ENCODE measurements at places on chromosomes 13 and 19. TPM values are rescaled to one million over a fixed set of nuclear protein-coding genes. Genes with fewer than 3 reads are reported as not detected.

Gene LAIR2
- not detected for polyA plus RNA-seq

DNA sequence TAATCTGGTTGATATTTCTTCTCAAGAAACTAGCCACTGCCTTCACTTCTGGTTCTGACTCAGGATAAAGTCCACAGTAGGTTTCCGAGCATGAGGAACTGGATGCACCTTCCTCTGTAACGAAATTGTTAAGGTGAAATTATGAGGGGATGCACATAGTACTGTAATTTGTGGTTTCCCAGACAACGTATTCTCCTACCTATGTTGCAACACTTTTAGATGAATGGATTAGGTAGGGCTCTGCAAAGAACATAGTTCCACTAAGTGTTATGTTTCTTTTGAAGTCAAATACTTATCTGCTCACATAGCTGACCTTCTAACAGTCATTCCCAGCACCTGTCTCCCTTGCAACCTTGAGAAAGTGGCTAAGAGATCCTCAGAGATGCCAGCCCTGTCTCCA lies 5.7 kb upstream of the ZC3H13 start:
- no peak overlapping the region for H3K4me3 ChIP-seq
- no peak for DNase-seq
- no peak overlapping the region for H3K27ac ChIP-seq
- H3K27me3 ChIP-seq, result no peaks in the 10 kb centered on the region
- no peaks in the 10 kb centered on the region for H3K36me3 ChIP-seq
- H3K4me1 ChIP-seq, result peaks cover 17% of the 10 kb centered on the region

DNA sequence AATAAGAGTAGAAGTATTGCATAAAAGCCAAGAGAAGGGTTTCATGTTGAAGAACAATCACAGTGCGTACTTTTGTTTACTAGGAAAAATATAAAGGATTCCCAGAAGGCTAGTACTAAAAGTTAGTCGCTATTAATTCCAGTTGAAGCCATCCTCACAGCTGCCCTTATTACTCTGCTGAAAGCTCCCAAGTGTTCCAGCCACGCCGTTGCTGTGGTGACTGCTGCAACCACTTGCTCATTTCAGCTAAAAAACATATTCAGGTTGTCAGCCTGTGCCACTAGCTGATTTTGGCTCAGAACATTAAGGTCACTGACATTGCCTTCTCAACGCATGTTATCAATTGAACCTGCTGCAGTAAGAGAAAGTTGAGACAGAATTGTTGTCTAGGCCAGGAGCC lies 87.1 kb upstream of the FNDC3A start:
- no peak overlapping the region for H3K4me3 ChIP-seq
- DNase-seq, result no peak
- no peaks in the 10 kb centered on the region for H3K27me3 ChIP-seq
- H3K27ac ChIP-seq, result no peak overlapping the region
- peaks cover 37% of the 10 kb centered on the region for H3K4me1 ChIP-seq

DNA sequence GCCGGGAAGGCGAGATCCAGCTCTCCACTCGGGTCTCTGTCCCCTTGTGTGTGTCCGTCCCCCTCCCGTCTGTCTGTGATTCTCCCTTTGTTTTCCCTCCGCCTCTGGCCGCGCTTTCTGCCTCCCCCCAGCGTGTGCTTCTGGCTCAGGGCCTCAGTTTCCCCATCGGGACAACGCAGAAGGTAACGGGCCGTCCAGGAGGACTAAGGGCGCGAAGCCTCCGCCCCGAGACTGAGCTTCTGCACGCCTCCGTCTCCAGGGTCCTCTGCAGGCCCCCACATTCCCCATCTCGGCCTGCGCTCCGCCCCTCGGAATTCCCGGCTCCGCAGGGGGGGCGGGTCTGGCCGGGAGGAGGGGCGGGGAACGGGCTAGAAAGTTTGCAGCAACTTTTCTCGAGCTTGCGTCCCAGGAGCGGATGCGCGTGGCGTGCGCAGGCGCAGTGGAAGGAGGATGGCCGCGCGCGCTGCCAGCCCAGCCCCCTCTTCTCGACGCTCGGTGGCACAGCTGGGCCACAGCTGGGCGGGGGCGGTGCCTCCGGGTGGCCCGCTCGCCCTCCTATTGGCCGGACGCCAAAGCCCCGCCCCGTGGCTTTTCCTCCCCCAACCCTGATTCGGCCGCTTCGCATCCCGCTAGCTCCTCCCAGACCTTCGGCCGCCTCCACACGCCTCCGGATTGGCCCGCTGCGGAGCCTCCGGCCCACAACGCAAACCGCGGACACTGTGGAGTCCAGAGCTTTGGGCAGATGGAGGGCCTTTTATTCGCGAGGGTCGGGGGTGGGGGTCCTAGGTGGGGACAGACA lies at the start of gene SIX5:
TSS of gene SIX5 (minus strand) at position 269 of the 799 bp plus-strand sequence. CDS start 408 bp downstream, outside the sequence.
- H3K4me1 ChIP-seq, result peaks cover 5% of the 10 kb centered on the region
- peak; percentile 98 for DNase-seq
- H3K4me3 ChIP-seq, result peak within 1 kb of the TSS; percentile 95
- H3K27me3 ChIP-seq, result no peaks in the 10 kb centered on the region
- no peaks in the 10 kb centered on the region for H3K36me3 ChIP-seq

DNA sequence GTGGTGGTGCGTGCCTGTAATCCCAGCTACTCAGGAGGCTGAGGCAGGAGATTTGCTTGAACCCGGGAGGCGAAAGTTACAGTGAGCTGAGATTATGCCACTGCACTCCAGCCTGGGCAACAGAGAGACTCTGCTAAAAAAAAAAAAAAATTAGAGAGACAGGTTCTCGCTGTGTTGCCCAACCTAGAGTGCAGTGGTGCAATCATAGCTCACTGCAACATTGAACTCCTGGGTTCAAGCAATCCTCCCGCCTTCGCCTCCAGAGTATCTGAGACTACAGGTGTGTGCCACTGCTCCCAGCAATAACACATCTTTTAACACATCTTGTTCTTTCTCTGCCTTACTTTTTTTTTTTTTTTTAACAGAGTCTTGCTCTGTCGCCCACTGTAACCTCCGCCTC lies 32.7 kb downstream of the CLEC17A start:
- H3K4me1 ChIP-seq, result no peaks in the 10 kb centered on the region
- no peaks in the 10 kb centered on the region for H3K36me3 ChIP-seq
- no peak overlapping the region for H3K4me3 ChIP-seq
- no peaks in the 10 kb centered on the region for H3K27me3 ChIP-seq
- no peak overlapping the region for H3K27ac ChIP-seq
- DNase-seq, result no peak

Data from GM23248 (cell line).